ENCODE measurements at places on chromosomes 2 and 18.

DNA sequence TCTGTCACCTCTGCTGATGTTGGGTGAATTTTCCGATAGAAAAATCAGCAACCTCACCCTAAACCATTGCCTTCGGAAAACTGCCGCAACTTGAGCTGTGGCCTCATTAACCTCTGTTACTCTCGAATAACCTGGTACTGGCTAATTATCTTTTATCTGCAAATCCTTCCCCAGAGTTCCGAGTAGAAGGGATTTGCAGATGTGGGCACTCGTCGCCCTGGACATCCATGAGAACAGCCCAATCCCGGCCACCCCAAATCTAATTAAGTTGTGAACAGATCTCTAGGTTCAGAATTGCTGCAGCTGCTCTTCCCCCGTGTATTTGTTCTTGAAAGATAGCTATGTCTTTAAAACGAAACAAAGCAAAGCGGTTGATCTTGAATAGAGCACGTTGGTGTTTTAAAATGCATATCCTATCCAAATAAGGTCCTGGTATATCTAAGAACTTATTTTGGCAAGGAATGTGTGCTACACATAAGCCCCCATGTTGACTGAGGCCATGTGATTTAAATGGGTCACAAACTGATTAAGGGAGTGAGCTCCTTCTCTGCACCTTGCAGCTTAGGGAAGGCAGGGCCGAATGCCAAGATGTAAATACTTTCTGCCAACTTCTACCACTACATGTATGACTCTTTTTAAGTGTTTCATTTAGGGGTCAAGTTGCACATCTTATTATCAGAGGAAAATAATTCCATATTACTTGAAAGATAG lies 88.2 kb downstream of the MTCL1 start:
- DNase-seq, result no peak

DNA sequence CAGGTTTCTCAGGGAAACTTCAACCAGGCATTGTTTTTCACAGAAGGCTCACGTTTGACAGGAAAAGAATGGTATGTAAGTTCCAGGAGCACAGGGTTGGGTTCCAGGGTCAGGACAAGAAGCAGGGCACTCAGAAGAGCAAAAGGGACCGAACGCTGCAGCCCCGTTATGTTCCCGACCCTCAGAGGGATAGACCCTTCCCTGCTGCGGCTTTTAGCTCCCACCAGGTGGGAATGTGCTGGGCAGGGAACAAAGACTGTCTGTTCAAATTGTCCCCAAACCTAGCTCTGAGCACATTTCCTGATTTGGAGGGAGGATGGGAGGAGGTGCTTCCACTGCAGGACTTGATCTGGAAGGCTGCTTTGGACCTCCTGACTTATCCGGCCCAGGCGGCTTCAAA lies 130.1 kb downstream of the RAB3GAP1 start:
- no peak for DNase-seq

- peak; percentile 15 for DNase-seq
Measured at GRCh38 chr18:27605107-27605834, 420.2 kb upstream of the CHST9 start.

GRCh38 chr2:240732911-240733622 lies 41.4 kb downstream of the AQP12A start:
- no peak for DNase-seq

- DNase-seq, result no peak
Measured at GRCh38 chr2:220932041-220932440, 640.1 kb downstream of the EPHA4 start.

DNA sequence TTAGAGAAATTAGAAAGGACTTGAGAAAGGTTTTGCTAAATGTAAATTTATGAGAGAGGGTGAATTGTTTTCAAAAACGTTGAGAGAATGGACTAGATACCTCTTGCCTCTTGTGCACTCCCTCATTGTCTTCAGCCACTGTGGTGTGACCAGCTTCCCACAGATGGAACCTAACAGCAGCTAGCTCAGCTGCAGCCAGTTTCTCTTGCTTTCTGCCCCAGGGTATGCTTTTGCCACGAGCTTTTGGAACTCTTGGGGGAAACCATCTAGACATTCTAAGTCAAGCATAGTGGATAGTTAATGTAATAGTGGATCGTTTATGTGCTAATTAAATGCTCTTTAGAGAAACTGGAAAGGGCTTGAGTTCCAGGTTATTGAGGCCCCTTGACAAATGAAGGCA lies 288.2 kb downstream of the CTNNA2 start:
- no peak for DNase-seq

- no peak for DNase-seq
Measured at GRCh38 chr2:10962004-10962403, 50.3 kb downstream of the KCNF1 start.

GRCh38 chr18:60347526-60348045 lies 25.0 kb downstream of the MC4R start:
- DNase-seq, result no peak

GRCh38 chr2:239149501-239149900 lies 251.3 kb downstream of the HDAC4 start:
- DNase-seq, result no peak

GRCh38 chr2:7725171-7725849 lies 808.1 kb downstream of the RNF144A start:
- peak; percentile 32 for DNase-seq

DNA sequence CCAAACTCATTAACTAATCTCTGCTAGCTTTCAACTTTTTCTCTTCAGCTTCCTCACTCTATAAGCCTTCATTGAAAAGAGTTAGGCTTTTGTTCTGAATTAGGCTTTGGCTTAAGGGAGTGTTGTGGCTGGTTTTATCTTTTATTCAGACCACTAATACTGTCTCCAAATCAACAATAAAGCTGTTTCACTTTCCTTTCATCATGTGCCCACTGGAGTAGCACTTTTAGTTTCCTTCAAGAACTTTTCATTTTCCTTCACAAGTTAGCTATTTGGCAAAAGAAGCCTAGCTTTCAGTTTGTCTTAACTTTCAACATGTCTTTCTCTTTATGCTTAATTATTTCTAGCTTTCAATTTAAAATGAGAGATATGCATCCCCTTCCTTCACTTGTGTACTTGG lies 271.7 kb upstream of the FSIP2 start:
- no peak for DNase-seq

GRCh38 chr2:216735086-216735485 lies 39.7 kb upstream of the IGFBP5 start:
- DNase-seq, result no peak

DNA sequence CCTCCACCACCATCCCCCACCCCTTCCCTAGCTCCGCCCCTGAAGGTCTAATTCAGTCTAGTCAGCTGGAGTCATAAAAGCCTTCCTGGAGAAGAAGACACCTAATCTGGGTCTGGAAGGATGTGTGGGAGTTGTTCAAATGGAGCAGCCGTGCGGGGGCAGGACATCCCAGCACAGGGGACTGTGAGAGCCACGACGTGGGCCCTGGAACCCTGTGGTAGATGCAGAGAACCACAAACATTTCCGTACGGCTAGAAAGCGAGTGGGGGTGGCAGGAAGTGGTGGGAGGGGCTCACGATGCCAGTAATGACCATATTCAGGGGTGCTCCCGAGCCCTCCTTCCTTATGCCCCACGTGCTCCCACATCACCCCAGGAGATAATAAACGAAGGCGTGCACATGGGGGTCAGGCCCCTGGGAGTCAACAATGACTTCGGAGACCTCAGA lies 20.9 kb upstream of the COL6A3 start:
- peak; percentile 76 for DNase-seq

GRCh38 chr2:240237609-240238174 lies 97.2 kb upstream of the OTOS start:
- no peak for DNase-seq

DNA sequence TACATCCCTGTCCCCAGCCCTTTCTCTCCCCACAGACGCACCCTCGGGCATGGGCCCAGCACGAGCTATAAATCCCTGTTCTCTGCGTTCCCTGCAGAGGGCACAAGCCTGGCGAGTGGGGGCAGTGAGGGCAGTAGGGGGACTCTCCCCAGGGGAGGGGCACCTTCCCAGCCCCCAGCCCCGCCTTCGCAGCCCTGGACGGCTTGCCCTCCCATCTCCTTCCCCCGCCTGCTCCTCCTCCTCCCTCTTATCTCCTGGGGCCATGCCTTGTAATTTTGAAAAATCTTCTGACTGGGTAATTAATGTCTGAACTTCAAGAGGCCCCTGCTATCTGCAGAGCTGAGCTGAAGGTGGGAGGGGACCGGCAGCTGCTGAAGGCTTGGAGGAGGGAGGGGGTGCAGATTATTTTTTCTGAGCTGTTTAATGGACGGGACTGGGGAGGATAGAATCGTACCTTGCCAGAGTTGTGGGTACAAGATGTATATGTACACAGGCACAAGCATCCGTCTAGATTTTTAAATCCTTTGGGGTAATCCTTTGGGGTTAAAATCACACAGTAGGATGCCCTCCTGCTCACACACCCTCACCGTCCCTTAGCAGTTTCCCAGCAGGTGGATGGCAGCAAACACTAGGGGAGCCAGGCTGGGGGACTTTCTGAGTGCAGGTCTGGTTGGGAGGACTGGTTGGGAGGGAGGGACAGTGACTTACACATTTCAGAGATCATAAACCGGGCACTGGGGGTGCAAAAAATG lies 121.9 kb downstream of the SMAD7 start:
- no peak for DNase-seq

- no peak for DNase-seq
Measured at GRCh38 chr18:66674286-66674685, 70.4 kb upstream of the CDH19 start.

DNA sequence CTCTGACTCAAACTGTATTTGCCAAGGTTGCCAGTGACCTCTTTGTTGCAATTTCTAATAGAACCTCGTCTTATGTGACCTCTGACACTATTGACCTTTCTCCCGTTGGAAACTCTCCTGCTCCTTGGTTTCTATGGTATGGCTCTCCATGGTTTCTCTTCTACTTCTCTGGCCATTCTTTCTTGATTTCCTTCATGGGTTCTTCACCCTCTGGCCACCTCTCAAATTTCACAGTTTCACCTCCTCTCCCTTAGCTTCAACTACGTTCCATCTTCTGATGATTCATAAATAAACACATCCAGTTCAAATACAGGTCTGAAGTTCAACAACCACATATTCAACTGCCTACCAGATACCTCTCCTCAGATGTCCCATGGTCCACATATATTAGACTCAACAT lies 109.5 kb downstream of the CACNB4 start:
- no peak for DNase-seq

DNA sequence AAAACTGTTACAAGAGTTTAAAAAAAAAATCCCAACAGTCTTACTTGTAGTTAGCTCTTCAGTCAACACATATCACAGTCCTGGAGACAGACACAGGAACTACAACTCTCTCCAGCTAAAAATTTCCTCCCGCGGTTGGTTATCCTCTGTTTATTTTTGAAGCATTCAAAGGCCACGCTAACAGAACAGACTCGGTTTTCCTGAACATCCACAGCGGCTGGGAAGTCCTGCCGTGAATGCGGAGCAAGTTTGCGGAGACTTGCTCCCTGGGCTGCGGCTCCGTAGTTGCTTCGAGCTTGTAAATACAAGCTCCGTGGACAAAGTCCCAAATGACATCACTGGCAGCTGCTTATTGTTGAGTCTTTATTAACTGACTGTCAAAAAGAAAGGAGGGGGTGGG lies at the start of gene NCKAP5:
Gene NCKAP5 (minus strand): TSS at position 292 of the 400 bp plus-strand sequence. CDS start 50,937 bp downstream, outside the sequence.
- no peak for DNase-seq

- no peak for DNase-seq
Measured at GRCh38 chr2:164000176-164000575, 264.4 kb upstream of the FIGN start.

GRCh38 chr2:191451116-191451515 lies 205.9 kb downstream of the MYO1B start:
- no peak for DNase-seq

DNA sequence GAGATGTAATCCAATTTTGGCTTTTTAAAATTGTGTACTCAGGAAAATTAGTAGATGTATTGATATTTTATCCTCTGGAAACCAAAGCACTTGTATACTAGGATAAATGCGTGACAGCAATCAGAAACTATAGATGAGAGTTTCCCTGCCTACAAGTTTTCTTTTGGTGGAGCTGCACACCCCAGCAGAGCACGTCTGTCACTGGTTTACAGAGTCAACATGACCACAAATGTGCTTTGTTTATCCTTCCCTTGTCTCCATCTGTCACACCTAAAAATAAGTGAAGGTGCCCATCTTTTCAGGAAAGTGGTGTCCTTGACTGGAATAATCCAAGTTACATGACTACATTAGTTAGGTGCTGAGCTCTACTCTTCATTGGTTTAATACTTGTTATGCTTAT lies 210.4 kb upstream of the DSEL start:
- DNase-seq, result no peak

DNA sequence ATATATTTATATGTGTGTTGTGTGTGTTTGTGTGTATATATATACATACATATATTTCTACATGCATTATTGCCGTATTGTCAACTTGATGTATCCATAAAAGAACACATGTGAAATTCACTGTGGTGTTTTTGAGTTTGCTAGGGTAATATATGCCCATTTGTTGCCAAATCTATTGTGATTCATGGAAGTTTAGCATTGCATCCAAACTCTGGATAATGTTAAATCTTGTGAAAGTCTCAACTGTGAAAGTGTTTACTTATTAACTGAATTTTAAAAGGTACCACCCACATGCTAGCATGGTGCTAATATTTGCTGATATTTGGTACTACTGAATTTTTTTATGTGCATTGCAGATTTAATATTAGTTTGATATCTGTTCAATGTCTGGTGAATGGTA lies 96.6 kb upstream of the SLC8A1 start:
- DNase-seq, result no peak

- no peak for DNase-seq
Measured at GRCh38 chr2:232998666-232998985, 14.4 kb downstream of the NGEF start.

DNA sequence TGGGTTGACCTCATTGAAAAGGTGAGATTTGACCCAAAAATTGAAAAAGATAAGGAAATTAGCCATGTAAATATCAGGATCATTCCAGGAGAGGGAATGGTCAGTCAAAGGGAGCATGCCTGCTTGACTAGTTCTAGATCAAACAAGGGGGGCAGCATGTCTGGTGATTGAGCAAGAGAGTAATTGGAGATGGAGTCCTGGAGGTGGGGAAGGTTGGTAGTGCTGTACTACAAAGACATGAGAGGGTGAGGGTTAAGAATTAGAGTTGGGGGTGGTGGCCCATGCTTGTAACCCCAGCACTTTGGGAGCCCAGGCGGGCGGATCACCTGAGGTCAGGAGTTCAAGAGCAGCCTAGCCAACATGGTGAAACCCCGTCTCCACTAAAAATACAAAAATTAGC lies 2.0 kb downstream of the MRPL30 start:
- DNase-seq, result no peak

- DNase-seq, result no peak
Measured at GRCh38 chr18:75422341-75422910, 5.1 kb downstream of the SMIM21 start.

GRCh38 chr2:193475038-193475437 lies 1280.3 kb upstream of the TMEFF2 start:
- no peak for DNase-seq

Measured in Jurkat, Clone E6-1 (cell line).